ENCODE measurements at places on chromosomes 1 and 21.
A peak's percentile ranks its signal among the peaks of the same experiment; 100 is the strongest.

DNA sequence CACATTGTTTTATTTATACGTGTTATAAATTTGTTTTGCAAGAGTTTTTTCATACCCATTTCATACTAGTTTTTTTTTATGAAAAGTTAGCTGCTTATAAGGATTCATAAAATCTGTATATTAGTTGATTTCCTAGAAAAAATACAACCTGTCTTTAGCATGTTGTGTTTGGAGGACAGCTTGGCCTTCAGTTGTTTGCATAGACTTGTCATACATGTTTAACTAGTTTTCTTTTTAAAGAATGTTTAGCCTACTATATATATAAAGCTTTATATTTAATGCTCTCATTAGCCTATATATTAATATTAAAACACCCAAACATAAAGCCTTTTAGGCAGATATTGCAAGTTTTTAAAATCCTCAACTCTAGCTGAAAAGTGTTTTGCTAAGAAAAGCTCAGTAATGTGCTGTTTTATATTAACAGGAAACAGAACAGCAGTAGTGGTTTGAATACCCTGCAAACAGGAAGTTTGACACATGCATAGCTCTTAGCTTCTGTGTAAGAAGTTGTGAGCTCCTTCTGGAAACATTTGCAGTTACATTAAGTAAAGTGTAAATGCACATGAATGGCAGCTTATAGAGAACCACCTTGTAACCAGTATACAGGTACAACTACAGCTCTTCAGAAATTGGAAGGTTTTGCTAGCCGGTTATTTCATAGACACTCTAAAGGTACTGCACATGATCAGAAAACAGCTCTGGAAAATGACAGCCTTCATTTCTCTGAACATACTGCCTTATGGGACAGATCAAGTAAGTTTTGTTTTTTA lies at the start of gene PRKACB:
Gene PRKACB (plus strand): TSS at position 476 of the 770 bp plus-strand sequence. CDS start 91 bp downstream, at position 567.
- no peak for DNase-seq

GRCh38 chr1:8389958-8390535 lies 72.1 kb downstream of the SLC45A1 start:
- no peak for DNase-seq

DNA sequence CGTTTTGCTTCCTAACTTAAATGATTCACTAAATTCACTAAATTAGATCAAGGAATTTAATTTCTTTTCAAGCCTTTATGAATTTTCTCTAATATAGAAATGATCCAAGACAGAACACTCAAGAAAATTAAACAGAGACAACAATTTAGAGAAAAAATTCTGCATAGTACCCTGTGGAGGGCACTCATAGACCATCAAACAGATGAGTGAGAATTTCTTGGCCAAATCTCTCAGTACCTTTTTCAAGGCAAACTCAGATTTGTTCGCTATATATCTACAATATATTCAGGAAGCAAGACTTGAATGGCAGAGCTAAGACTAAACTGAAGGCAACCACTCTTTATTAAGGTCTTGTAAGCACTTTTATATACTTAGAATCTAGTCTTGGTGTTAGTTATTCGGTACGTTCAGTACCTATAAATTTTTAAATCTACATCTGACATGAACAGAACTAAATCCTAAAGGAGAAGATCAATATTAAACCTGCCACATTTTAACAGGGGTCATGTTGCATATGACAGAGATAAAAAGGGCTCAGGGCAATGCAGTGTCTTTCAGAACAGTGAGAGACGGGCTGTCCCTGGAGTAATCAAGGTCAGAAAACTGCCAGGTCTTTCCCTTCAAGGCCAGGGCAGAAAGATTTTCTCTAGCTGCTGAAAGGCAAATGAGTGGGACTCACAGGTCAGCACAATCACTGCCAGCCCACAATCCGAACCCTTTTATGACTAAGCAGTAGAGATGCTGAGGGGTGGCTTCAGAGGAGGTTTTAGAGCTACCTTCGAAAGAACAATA lies 118.8 kb upstream of the TMPRSS15 start:
- no peak for DNase-seq

DNA sequence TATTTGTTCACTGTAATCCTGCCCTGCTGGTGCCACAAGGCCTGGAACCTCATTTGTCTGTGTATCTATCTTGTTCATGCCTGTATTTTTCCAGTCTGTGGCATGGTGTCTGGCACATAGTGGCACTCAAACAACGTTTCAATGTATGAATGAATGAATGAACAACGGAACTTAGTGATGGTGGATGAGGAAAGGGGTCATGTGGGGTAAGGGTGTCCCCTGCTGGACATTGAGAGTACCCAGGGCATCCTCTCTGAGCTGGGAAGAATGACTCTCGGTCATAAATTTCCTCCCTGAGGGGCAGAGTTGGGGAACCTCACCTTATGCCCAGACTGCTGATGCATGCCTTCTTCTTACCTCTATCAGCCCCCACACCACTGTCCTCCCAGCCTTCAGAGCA lies 18.9 kb upstream of the ZNF683 start:
- DNase-seq, result peak; percentile 39

DNA sequence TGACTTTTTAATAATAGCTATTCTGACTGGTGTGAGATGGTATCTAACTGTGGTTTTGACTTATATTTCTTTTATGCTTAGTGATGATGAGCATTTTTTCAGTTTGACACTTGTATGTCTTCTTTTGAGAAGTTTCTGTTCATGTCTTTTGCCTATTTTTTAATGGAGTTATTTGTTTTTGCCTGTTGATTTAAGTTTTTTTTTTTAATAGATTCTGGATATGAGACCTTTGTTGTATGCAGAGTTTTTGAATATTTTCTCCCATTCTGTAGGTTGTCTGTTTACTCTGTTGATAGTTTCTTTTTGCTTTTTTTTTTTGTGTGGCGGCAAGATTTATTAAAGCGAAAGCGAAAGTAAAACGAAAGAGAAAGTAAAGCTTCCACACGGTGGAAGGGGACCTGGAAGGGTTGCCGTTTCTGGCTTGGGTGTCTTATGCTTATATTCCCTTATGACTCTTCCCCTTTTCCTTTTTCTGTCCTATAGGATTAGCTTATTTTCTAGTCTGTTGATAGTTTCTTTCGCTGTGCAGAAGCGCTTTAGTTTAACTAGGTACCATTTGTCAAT lies 67.6 kb downstream of the TBX19 start:
- no peak for DNase-seq

DNA sequence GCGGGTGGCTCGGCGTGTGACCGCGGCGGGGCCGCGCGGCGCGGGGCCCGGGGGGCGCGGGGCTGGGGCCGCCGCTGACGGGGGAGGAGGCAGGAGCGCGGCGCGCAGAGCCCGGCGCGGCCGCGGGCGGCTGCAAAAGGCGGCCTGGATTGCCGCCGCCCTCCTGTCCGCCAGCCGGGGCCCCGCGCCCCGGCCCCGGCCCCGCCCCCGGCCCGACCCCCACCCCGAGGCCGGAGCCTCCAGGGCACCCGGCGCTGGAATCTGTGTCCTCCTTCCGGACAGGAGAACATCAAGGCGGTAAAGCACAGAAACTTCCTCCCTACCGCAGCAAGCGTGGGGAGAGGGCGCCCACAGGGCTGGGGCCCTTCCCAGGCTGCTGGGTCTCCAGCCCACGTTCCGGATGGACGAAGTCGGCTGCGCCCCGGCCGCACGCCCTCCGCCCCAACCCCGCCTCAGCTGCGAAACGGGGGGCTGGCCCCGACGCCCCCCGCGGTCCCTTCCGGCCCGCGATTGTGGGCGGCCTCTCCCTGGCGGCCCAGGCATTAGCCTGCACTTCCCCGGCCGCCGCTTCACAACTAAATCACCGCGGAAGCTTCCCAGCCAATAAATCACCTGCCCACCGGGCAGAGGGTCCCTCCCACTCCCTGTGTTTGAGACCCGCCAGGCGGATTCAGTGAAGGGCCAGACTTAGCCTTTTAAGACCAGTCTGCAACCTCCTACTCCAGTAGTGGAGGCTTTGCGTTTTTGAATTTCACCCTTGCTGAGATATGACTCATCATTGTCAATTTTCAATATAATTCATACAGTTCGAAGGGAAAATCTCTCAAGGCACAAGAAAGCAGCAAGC lies 106.0 kb downstream of the SLC45A1 start:
- peak; percentile 36 for DNase-seq

DNA sequence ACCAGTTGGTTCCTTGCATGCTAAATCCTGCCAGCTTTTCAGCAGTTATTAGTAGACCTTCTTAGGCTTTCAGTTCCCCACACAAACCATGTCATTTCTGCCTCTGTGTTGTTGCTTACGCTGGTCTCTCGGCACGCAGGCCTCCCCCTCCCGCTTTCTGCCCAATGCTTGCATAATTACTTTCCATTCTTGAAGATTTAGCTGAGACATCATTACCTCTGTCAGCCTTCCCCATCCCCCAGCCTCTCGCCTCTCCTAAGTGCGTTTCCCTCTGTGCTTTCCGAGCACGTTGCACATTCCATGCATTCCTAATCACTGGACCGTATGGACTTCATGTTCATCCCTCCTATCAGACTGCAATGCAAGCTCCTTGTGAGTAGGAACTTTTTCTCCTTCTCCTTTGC lies 26.8 kb downstream of the TSHB start:
- no peak for DNase-seq

DNA sequence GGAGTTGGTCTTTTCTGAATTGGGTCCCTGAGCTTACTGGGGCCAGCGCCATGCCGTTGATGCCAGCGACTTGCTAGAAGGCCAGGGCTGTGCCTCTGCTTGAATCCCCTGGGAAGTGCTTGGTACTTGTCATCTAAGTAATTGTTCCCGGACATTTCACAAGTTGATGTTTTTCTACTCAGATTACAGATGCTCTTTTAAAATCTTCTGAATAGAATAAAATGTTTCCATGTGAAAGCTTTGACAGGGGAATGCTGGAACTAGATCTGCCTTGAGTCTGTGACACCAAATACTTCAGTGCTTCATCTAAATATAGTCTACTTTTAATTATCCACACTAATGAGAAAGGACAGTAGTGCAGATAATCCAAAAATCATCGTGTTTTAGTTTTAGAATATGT lies 38.3 kb downstream of the PTGFRN start:
- no peak for DNase-seq
